Activated T-helper 1 cell treated with anti-CD3 and anti-CD28 coated beads, Interleukin-12 subunit alpha, Interleukin-12 subunit beta, Interleukin-2, Interleukin-4 antibody, amounts not matched to agents 30 ng/mL and 10 ng/mL and 1 ng/mL, durations not matched to agents 14 hours and 24 hours and 36 hours (primary cell): ENCODE measurements at places on chromosomes 7 and 10. TPM values are rescaled to one million over a fixed set of nuclear protein-coding genes. Genes with fewer than 3 reads are reported as not detected.

DNA sequence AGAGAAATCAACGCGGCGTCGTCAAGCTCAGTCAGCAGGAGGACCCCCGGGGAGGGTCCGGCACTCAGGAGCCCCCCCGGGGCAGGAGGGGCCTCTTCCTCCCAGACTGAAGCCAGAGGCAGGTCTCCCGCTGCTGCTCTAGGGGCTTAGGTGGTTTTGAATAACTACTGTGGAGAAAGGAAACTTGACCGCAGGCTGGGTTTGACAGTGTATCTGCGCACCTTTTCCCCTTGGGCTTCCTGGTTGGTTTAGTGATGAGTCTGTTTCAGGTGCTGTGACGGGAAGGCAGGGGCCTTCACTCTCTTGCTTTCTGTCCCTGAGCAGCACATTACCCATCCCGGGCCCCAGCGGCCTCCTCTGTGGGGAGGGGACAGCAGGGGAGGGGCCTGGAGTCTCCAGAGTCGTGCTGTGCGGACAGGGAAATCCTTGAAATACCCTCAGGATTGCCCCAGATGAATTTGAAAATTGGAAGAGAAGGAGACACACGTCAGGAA, 262.2 kb downstream of the ADARB2 start:
- H3K36me3 ChIP-seq: no peaks in the 10 kb centered on the region
- no peak overlapping the region for H3K4me3 ChIP-seq
- H3K4me1 ChIP-seq: no peaks in the 10 kb centered on the region
- DNase-seq: no peak
- H3K27ac ChIP-seq: no peak overlapping the region

DNA sequence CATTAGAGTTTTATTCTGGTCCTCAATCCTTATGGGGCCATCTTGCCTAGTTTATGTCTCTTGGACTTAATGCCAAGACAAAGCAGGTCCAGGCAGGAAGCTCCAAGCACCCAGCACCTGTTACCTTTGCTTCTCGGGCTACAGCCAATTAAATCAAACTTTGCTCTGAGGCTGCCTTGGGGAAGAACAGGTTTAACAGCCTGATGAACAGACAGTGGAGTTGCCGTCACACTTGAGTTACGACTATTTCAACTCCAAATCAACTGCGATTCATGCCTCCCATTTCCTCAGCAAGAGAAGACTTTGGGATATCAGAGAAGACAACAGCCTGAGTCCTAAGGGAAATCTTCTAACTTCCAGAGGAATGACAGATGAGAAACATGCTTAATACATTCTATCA, 62.2 kb downstream of the XPNPEP1 start:
- no peak overlapping the region for H3K27ac ChIP-seq
- no peak overlapping the region for H3K4me3 ChIP-seq
- no peaks in the 10 kb centered on the region for H3K27me3 ChIP-seq
- DNase-seq: no peak
- H3K36me3 ChIP-seq: peaks cover 34% of the 10 kb centered on the region

DNA sequence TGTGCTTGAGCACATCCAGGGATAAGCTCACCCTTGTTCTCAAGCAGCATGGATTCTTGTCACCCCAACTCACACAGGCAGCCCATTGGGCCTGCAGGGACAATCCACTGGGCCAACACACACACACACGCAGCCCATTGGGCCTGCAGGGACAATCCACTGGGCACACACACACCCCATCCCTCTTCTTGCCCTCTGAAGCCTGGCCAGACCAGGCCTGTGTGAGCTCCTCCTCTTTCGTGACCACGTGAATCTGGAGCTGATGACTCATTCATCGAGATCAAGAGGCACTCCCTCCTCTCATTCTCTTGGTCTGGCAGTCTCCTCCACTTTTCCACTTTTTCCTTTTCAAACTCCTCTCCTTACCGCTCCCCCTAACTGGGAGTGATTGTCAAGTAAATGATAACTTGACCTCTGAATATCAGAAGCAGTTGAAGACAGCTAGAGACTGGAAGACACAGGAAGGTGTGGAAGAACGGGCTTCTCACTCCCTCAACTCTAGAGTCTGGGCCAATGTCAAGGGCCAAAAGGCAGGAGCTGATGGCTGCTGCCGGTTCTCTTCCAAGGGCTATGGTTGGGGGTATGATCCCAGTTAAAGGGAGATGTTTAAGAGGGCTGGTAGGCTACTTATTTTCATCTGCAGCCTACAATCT, 89.7 kb downstream of the HIPK2 start:
- H3K4me1 ChIP-seq: peaks cover 18% of the 10 kb centered on the region
- DNase-seq: no peak
- H3K27ac ChIP-seq: no peak overlapping the region

GRCh38 chr10:89296220-89296648, 5.6 kb upstream of the IFIT2 start:
- H3K4me3 ChIP-seq: no peak overlapping the region
- peaks cover 15% of the 10 kb centered on the region for H3K4me1 ChIP-seq
- peaks cover 20% of the 10 kb centered on the region for H3K27me3 ChIP-seq
- no peak overlapping the region for H3K27ac ChIP-seq
- peaks cover 1% of the 10 kb centered on the region for H3K36me3 ChIP-seq
- DNase-seq: no peak

The GNGT1 gene
- total RNA-seq: not detected in 2 replicates

The AFAP1L2 gene
- total RNA-seq: 3.7 and 4.1 TPM in 2 replicates

The CYP3A5 gene
- not detected in 2 replicates for total RNA-seq

The LIPK gene
- total RNA-seq: not detected in 2 replicates

The TFEC gene
- not detected in 2 replicates for total RNA-seq
